ENCODE measurements at places on chromosomes 1 and 21. TPM values are rescaled to one million over a fixed set of nuclear protein-coding genes. Genes with fewer than 3 reads are reported as not detected.

The HS2ST1 gene
- total RNA-seq = 36.7 TPM

The OLIG2 gene
- total RNA-seq = not detected

The TMPRSS15 gene
- not detected for total RNA-seq

The SPATA17 gene
- 4.4 TPM for total RNA-seq

The LAMC2 gene
- total RNA-seq = 0.10 TPM

The SIM2 gene
- total RNA-seq = not detected

The S100A4 gene
- total RNA-seq = 58.9 TPM
